CD14-positive monocyte (primary cell): ENCODE measurements at places on chromosomes 12 and 14. TPM values are rescaled to one million over a fixed set of nuclear protein-coding genes. Genes with fewer than 3 reads are reported as not detected.

DNA sequence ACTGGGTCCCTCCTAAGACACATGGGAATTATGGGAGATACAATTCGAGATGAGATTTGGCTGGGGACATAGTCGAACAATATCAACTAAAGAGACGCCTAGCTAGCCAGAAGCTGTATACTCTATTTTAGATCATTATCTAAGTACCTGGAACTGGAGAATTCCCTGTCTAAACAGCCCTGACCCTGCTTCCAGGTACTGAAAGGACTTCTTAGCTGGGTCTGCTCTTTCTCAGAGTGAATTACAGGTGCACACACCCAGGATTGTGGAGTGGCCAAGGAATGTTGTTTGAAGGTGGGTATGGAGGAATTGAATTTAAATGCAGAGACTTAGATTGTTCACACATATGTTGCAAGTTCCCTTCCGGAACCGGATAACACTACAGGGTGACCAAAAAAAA is 733.0 kb downstream of the RPS29 start:
- no peak overlapping the region for H3K27ac ChIP-seq
- DNase-seq, result no peak
- H3K4me3 ChIP-seq, result no peak overlapping the region
- no peaks in the 10 kb centered on the region for H3K36me3 ChIP-seq
- H3K4me1 ChIP-seq, result no peaks in the 10 kb centered on the region
- H3K27me3 ChIP-seq, result no peaks in the 10 kb centered on the region

DNA sequence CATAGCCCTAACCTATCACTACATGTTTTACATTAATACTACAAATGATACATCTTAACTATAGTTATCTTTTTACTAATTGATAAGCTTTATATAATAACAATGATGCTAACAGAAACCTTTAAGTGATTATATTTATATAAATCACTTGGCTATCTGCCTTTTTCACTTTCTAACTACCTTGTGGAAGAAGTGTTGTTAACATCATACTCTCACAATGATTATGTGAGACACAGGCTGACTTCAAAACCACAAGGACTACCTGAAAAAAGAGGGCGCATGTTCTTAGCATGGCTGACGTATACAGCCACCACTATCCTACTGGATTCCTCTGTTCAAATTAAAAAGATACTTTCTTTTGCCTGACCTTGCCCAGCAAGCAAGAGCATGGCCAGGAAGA is 135.3 kb upstream of the SOX5 start:
- no peak for DNase-seq
- no peaks in the 10 kb centered on the region for H3K27me3 ChIP-seq
- no peaks in the 10 kb centered on the region for H3K36me3 ChIP-seq
- no peaks in the 10 kb centered on the region for H3K4me1 ChIP-seq

- H3K4me3 ChIP-seq, result no peak overlapping the region
- DNase-seq, result no peak
- H3K27me3 ChIP-seq, result no peaks in the 10 kb centered on the region
- no peaks in the 10 kb centered on the region for H3K36me3 ChIP-seq
- no peaks in the 10 kb centered on the region for H3K4me1 ChIP-seq
- H3K27ac ChIP-seq, result no peak overlapping the region
Observed at GRCh38 chr14:36948157-36948859, 224.1 kb downstream of the SLC25A21 start.

- no peak for DNase-seq
- no peaks in the 10 kb centered on the region for H3K27me3 ChIP-seq
- peaks cover 18% of the 10 kb centered on the region for H3K4me1 ChIP-seq
- no peaks in the 10 kb centered on the region for H3K36me3 ChIP-seq
- H3K4me3 ChIP-seq, result no peak overlapping the region
Observed at GRCh38 chr12:111355201-111355925, 13.5 kb downstream of the PHETA1 start.

DNA sequence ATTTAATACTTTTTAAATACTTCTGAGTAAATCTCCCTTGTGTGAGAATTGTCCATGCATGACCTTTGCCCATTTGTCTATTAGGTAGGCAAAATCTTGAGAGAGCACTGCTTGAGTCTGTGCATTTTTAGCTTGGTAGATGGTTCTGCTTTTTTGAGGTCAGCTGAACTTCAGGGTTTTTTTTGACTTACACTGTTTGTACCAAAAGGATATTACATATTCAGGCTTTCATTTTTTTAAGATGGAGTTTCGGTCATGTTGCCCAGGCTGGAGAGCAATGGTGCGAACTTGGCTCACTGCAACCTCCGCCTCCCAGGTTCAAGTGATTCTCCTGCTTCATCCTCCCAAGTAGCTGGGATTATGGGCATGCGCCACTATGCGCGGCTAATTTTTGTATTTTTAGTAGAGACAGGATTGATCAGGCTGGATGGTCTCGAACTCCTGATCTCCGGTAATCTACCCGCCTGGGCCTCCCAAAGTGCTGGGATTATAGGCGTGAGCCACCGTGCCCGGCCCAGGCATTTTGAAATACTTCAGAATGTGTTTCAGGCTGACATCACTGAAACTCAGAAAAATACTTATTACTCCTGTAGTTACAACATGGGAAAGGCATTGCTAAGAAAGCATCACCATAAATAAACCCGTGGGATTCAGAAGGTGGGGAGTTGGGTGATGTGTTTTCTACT is 11.1 kb downstream of the RASSF3 start:
- H3K36me3 ChIP-seq, result peaks cover 8% of the 10 kb centered on the region
- peak; percentile 75 for DNase-seq
- H3K4me3 ChIP-seq, result no peak overlapping the region
- peak overlapping the region; percentile 97 for H3K27ac ChIP-seq

DNA sequence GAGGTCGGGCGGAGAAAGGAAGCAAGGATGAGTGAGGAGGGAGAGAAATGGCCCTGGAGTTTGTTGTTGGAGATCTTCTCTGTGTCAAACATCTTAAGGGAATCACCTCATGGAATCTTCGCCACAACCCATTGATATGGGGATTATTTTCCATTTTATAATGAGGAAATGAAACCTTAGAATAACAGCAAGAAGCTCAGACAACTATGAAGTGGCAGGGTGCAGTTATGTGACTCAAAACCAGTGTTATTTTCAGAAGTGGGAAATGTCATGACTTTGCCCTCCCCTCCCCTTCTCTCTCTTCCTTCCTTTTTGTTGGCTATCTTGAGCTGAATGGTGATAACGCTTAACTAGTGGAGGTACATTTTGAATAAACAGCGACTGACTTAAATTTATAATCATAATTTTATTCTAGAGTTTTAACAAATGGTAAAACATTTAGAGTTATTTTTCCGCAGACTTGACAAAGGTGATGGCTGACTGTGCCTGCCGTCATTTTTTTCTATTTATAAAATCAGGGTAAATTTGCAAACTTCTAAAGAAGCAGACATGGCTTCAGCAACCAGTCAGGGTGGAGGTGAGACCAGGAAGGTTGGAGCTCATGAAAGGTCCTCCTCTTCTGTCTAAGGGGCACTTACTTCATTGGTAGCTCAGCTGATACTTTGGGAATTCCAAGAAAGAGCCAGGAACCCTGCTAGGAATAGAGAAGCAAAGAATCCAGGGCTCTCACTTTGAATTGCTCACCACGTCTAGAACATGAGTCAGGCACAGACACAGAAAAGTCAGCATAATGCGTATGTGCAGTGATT is 232.4 kb downstream of the RGS6 start:
- H3K4me1 ChIP-seq, result peaks cover 30% of the 10 kb centered on the region
- no peaks in the 10 kb centered on the region for H3K36me3 ChIP-seq
- no peak overlapping the region for H3K27ac ChIP-seq
- no peak overlapping the region for H3K4me3 ChIP-seq
- peak; percentile 1 for DNase-seq

- no peaks in the 10 kb centered on the region for H3K4me1 ChIP-seq
- H3K4me3 ChIP-seq, result no peak overlapping the region
- peaks cover 30% of the 10 kb centered on the region for H3K36me3 ChIP-seq
Observed at GRCh38 chr14:71675126-71675899, 256.9 kb upstream of the RGS6 start.

DNA sequence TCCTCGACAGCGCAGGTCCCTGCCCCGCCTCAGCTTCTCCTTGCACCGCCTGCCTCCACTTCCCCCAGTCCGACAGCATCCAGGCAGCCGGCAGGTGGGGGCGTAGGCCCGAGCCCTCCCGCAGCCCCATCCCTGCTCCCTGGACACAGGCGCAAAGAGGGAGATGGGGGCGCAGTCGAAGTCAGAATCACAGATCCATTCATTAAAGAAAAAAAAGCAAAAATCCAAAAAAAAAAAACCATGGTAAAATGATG is 41.2 kb downstream of the RFLNA start:
- H3K36me3 ChIP-seq, result peaks cover 79% of the 10 kb centered on the region
- H3K27ac ChIP-seq, result no peak overlapping the region
- no peak overlapping the region for H3K4me3 ChIP-seq
- H3K4me1 ChIP-seq, result no peaks in the 10 kb centered on the region
- DNase-seq, result no peak

DNA sequence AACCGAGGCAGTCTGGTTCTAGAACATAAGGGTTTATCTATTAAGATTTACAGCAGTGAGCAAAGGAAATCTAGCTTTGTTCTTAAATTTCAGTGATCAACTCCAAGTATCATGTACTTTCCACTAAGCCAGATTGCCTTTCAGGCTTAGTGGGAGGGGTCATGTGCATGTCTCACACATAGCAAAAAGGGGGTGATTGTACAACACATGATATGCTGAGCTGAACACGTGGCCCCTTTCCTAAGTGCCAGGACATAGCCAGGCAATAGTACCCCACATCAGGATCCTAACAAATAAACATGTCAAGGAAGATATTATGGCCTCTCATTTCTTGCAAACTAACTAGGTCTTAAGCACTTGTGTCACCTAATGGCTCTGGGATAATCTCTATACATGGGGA is 347.2 kb downstream of the C12orf75 start:
- no peaks in the 10 kb centered on the region for H3K36me3 ChIP-seq
- no peak for DNase-seq
- H3K4me1 ChIP-seq, result no peaks in the 10 kb centered on the region
- H3K4me3 ChIP-seq, result no peak overlapping the region

- H3K27me3 ChIP-seq, result no peaks in the 10 kb centered on the region
- H3K4me1 ChIP-seq, result no peaks in the 10 kb centered on the region
- H3K4me3 ChIP-seq, result no peak overlapping the region
- H3K36me3 ChIP-seq, result no peaks in the 10 kb centered on the region
Observed at GRCh38 chr14:48991141-48991540, 595.0 kb downstream of the RPS29 start.

DNA sequence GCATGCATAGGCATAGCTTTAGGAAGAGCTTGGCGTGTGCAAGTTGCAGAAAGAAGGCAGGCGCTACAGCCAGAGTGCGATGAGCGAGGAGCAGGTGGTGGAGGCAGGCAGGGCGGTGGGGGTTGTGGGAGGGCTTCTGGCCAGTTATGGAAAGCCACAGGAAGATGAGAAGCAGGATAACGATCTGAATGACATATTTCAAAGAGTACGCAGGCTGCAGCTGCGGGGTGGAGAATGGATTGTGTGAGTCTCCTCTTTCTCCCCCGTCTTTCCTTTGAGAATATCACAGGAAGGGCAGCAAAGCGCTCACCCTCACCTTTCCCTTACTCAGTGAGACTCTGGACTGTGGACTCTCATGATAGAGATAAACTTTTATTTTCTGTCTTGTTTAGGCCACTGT is 48.7 kb upstream of the PLXNC1 start:
- H3K4me1 ChIP-seq, result peaks cover 16% of the 10 kb centered on the region
- H3K36me3 ChIP-seq, result no peaks in the 10 kb centered on the region
- H3K27ac ChIP-seq, result no peak overlapping the region
- DNase-seq, result no peak

DNA sequence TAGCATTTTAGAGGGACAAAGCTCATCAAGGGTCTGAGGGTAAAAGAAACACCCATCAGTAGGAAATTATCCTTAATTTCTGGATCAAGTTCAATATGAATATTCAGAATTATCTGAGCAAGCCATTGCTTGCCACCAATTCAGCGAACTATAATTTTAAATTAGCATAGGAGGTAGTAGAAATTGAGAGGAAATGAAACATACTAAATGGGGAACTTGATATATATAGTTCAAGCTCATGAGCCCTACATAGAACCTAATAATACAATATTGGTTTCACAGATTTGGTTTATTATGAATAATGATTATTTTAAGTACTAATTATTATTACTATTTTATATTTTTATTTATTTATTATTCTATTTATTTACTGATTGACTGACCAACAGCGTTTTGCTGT is 42.1 kb upstream of the GXYLT1 start:
- H3K4me3 ChIP-seq, result no peak overlapping the region
- peaks cover 9% of the 10 kb centered on the region for H3K4me1 ChIP-seq
- H3K27me3 ChIP-seq, result no peaks in the 10 kb centered on the region

DNA sequence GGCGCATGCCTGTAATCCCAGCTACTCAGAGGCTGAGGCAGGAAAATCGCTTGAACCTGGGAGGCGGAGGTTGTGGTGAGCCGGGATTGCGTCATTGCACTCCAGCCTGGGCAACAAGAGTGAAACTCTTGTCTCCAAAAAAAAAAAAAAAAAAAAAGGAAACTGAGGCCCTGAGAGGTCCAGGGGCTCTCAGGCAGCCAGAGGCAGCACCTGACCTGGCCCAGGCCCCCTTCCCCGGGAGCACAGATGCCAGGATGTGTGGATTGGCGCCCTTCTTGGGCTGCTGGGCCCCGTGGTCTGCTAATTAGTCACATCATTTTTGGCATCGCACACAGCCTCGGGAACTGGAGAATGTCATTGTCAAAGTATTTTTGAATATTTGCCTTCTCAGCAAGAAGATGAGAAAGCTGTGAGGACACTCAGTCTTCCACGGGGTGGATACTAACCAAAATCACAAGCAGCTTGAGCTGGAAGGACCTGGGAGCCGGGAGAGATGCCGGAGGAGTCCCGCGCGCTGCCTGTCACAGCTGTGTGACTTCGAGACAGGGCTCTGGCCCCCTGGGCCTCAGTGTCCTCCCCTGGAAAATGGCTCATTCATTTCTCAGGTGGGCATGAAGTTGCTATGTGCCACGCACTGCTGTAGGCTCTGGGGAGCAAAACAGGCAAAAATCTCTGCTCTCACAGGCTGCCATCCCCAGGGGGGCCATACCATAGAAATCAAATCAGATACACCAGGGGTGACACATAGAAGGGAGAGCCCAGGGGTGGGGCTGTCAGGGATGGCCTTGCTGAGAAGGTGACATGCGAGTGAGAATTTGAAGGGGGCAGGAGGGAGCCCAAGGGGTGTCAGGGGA is 12.5 kb upstream of the RCOR1 start:
- no peak overlapping the region for H3K4me3 ChIP-seq
- no peak overlapping the region for H3K27ac ChIP-seq
- no peaks in the 10 kb centered on the region for H3K36me3 ChIP-seq
- DNase-seq, result no peak

DNA sequence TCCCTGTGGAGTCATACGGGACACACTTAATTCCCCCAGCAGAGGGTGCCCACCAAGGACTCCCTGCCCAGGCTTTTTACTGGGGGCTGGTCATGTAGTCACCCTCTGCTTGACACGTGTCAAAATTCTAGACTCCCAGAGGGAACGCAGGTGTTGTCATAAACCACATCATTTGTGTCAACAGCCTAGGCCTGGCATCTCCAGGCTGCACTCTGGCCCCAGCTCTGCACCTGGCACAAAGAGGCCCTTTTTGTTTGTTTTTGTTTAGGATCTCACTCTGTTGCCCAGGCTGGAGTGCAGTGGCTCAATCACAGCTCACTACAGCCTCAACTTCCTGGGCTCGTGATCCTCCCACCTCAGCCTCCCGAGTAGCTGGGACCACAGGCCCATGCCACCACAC is 21.1 kb downstream of the BRI3BP start:
- H3K27ac ChIP-seq, result no peak overlapping the region
- no peak for DNase-seq
- H3K4me1 ChIP-seq, result no peaks in the 10 kb centered on the region

Gene ISM2
- not detected for polyA plus RNA-seq
